ENCODE measurements at places on chromosomes 3 and 15.

GRCh38 chr3:134640378-134640777, 10.4 kb downstream of the KY start:
- no peak for DNase-seq

GRCh38 chr3:66527246-66527645, 26.4 kb upstream of the LRIG1 start:
- DNase-seq, result no peak

DNA sequence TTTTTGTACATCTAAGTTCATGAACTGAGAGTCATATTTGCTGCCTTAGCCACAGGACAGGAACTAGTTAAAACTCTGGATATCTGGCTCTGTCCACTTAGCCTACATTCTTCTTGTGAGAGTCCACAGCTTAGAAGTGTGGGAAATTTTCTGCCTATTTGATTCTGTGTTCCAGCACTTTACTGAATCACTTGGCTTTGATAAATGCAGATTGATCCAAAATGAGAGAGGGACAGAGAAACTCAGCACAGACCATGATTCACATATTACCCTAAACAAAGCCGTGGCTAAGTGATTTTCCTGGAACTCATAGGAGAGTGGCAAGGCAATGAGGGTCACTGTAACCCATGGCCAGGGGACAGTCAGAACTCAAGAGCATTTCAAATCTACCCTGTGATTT, 87.5 kb upstream of the CADPS start:
- DNase-seq, result no peak

- DNase-seq, result no peak
These were observed 127.0 kb upstream of the CCDC54 start for GRCh38 chr3:107250221-107250620.

All from stimulated activated CD4-positive, alpha-beta T cell treated with anti-CD3 and anti-CD28 coated beads, Interleukin-12 subunit alpha, Interleukin-12 subunit beta, amount 100 ng/mL, for 4 hours (primary cell).